ENCODE measurements at places on chromosomes 6 and 20.
A peak's percentile ranks its signal among the peaks of the same experiment; 100 is the strongest.

- DNase-seq = peak; percentile 4
These were observed 64.9 kb downstream of the ME1 start for GRCh38 chr6:83365931-83366330.

DNA sequence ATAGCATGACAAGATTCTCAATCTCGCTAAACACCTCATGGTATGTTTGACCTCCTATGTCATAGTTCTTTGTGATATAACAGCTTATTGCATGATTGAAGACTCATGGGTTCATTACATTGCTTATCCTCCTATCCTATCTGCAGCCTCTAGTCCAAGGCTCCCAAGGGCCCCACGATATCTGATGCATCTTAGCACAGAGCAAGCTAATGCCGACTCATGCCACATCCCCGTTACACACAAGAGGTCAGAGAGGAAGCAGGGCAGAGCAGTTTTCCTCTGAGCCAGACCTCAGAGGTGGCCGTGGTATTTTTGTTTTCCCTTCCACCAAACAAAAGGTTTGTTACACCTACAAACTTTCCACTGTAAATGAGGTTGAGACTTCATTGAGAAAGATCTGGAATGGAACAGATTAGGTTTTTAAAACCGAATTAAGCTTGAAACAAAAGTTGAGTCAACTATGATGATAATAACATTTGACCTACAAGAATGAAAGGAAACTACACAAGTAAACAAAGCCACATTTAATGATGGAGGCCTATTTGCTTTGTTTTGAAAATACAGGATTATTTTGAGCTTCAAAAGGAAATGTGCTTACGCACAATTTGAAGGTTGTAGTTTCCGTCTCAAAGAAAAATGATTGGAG is 133.9 kb upstream of the MYLIP start:
- DNase-seq = no peak

DNA sequence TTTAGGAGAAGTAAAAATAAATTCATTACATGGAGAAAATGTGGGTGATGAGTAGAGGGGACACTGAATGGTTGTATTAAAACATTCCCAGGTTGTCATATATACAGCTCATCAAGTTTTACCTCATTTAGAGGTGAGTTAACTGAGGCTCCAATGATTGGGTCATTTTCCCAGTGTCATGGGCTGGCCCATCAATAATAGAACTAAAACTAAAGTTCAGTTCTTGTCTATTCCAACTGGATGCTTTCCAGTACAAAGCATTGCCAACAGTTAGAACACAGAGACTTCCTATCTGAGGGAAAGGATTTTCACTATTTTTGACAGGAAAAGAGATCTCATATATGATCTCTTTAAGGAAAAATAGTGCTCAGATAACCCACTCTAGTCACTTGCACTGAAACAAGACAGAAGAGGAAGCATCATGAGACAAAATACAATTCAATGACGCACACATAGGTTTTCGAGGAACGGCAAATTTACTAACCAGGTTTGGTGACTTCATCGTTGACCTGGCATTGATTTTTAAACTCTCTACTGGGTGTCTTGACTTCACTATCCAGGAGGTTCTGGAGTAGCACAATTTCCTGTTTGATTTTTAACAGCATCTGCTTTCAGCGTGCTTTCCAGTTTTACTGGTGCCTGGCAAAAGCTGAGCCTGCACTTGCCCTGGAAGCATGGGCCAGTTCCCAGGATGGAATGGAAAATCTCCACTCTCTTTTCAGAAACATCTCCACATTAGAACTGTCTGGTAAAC is 195.5 kb upstream of the FBXL4 start:
- DNase-seq = no peak

DNA sequence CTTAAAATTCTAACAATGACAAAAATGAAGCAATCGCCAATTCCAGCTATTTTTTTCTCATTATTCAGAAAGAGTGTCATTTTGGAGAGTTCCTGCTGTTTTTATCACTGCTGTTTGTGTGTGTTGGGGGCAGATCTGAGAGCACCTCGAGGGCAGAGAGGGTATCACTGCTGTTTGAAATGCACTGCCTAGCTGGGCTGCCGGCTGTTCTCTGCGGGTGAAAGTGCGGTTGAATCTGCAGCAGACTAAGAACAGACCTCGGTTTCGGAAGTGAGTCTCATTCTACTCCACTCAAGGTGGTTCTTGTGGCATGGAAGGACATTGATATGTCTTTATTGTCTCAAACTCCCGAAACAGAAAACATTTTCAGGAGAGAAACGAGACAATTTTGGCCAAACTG is 18.3 kb downstream of the INSM1 start:
- no peak for DNase-seq

DNA sequence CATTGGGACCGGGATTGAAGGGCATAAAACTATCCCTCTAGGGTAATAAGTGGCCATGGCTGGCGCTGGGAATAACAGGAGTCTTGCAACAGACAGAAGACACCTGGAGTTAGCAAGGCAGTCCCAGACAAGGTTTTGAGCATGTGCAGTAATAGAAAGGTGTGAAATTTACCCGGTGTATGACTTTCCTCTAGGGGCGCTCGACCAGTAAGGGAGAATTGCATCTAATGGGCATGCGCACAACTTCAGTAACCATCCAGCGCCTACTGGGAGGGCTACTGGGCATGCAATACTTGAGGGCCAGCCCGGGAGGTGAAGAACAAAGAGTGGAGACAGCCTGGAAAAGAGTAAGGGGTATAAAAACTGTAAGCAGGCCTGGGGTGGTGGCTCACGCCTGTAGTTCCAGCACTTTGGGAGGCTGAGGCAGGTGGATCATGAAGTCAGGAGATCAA is 32.7 kb downstream of the SERPINB6 start:
- no peak for DNase-seq

DNA sequence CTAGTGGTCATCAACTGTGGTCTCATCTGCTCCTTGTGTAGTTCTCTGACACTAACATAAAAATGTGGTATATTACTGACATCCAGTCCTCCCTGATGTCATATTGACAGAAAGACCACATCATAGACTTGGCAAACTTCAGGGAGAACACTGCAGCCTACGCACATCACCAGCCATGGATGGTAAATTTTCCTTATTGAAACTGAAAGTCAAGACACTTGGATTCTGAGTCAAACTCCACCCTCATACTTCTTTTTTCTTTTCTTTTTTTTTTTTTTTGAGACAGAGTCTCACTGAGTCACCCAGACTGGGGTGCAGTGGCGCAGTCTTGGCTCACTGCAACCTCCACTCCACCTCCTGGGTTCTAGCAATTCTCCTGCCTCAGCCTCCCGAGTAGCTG is 25.4 kb downstream of the NDRG3 start:
- DNase-seq = no peak

DNA sequence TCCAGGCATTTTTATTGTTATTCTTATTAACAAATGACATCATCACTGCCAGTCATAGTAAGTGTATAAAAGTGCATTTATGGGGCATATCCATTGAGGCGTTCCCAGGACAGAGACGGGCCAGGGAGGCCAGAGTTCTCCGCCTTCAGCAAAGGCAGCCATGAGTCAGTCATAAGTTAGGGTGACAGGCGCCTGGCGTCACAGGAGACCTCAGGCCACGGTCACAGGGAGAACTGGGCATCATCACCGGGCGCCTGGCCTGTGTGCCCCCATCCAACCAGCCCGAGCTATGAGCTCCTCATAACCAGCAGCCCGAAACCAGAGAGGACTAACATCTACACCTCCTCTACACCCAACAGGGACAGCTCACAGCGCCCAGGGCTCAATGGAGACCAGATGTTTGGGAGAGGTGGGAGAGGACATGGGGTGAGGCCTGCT is 259.2 kb downstream of the DLL1 start:
- no peak for DNase-seq

- DNase-seq = no peak
These were observed 127.2 kb downstream of the CD109 start for GRCh38 chr6:73823046-73823735.

DNA sequence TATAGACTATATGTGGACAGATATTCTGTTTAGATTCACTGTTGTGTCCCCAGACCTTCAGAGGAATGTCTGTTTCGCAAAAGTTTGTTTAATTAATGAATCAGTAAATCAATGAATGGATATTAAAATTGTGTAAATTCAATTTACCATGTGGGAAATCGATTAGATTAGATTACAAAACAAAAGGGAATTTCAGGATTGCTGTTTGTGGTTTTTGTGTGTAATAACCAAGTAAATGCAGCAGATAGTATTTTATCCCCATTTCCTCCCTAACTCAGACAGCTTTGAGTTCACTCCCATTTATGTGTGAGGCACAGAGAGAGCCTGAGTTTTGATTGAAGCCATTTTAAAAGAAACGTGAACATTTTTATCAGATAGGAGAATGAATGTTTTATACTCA is 214.8 kb downstream of the ADGB start:
- no peak for DNase-seq

DNA sequence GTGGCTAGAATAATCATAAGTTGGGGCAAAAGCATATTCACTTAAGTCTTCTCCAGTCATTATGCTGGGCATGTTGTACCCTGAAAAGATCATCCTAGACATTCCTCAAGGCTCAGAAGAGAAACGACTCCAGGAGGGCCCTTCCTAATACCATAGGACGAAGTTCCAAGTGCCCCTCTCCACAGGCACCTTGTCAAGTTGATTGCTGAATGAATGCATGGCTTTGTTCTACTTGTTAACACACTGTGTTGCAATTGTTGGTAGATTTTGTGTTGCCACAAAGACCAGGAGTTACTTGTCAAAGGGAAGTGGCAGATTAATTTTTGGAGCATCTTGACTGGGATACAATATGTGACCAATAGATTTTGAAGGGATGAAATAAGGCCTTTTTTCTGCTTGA is 194.3 kb upstream of the SMLR1 start:
- DNase-seq = no peak

- DNase-seq = no peak
These were observed 29.4 kb downstream of the NCOA5 start for GRCh38 chr20:46060301-46060881.

GRCh38 chr20:11445161-11445560 is 472.5 kb upstream of the BTBD3 start:
- DNase-seq = no peak

DNA sequence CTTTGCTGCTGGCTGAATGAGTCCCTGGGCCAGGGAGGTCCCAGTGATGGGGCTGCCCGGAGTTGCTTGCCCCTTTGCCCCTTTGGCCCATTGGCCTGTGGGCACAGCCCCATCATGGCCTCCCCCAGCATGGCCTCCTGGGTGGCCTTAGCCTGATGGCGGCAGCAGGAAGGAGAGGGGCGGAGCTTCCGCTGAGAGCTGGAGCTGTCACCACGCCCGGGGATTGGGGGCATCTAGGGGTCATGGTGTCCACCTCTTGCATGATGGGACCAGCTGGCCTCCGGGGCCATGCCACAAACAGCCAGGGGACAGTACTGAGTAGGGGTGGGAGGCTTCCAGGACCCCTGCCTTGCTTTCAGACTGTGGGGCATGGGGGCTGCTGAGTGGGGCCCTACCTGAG is 31.5 kb upstream of the GATA5 start:
- DNase-seq = no peak

DNA sequence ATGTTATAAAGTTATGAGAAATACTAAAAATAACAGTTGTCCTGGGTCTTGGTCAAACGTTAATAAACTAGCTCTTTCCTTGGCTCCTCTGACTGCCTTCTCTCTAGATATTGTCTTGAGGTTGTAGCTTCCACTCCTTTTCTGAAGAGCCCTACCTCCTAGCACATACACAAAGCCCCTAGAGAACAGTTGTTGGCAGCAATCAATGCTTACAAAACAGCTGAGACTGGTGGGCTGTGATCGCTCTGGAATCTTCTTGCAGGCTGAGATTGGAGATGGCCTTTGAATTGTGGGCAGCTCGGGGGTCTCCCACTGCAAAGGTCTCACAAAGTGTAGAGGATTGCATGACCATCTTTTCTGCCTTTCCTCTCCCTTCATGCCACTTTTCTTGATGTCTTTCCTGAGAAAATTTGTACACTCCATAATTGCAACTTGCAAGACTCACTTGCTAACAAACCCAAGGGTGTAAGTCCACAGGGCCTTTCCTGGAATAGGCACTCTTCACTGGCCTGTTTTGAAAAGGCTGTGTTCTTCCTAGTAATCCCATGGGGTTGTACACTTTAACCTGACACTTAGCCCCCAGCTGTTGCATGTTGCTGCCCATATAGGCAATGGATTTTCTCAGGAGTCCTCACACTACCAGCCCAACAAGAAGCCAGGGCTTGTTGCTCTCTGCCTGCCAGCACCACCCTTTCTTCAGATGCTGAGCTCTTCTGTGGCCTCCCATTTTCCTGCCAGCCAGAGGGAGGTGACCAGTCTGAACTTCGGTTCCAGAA is 99.9 kb downstream of the TCP11 start:
- DNase-seq = no peak

GRCh38 chr6:151025076-151025475 is 159.6 kb downstream of the MTHFD1L start:
- DNase-seq = no peak

DNA sequence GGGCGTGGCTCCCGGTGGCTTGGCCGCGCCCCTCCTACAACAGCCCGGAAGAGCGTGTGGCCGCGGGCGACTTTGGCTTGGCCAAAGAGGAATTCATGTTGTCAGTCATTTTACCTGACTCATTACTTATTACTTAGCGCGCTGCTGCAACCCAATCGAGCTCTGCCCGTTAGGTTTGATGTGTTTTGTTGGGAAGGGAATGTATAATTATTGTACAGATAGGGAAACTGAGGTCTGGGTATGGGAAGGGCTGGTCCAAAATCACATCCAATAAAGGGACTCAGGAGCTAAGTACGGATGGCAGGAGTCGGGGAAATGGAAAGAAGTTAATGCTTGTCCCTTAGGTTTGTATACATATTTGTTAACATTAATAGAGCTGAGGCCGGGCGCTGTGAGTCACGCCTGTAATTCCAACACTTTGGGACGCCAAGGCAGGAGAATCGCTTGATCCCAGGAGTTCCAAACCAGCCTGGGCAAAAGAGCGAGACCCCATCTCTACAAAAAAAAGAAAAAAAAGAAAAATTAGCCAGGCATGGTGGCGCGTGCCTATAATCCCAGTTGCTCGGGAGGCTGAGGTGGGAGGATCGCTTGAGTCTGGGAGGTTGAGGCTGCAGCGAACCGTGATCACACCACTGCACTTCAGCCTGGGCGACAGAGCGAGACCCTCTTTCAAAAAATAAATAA is 639 bp upstream of the ZNF335 start:
- DNase-seq = no peak

DNA sequence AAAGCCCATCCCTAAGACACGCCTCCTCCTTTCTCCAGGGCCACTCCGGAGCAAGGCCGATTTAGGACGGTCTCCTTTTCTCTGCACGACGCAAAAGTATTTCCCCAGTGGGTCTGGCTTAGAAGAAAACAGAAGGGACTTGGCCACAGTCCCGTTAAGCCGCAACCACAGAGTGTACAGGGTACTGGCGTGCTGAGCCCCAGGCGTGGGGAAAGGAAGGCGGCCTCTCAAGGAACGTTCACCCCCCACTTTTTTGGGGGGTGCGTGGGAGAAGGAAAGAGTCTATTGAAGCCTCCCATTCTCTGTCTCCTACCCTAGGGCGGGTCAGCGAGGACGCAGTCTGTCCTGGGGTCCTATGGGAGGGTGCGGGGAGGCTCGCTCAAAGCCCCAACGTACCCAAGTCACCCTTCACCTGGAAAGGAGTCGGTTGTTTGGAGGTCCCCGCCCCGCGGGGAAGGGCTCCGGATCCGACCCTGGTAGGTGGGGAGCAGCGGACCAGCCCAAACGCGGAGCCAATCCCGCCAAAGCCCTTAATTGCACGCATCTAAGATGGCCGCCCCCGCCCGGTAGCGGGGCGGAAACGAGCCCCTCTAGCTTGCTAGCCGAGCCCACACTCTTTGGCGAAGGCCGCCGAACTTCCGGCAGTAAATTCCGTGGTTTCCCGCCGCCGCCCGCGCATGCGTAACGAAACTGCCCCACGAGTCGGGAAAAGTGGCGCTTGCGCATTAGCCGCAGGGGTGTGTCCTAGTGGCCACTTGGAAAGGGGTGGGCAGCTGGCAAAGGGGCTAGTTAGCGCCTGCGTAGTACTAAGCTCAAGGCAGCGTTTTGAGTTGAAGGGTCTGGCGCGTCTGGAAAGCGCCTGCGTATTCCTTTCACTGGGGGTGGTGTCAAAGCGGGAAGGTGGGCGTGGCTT is at the start of gene OARD1:
TSS of gene OARD1 (minus strand) at position 434 of the 913 bp plus-strand sequence. CDS start 722 bp downstream, outside the sequence.
- peak; percentile 99 for DNase-seq
